ENCODE measurements at places on chromosomes 2 and 18.

DNA sequence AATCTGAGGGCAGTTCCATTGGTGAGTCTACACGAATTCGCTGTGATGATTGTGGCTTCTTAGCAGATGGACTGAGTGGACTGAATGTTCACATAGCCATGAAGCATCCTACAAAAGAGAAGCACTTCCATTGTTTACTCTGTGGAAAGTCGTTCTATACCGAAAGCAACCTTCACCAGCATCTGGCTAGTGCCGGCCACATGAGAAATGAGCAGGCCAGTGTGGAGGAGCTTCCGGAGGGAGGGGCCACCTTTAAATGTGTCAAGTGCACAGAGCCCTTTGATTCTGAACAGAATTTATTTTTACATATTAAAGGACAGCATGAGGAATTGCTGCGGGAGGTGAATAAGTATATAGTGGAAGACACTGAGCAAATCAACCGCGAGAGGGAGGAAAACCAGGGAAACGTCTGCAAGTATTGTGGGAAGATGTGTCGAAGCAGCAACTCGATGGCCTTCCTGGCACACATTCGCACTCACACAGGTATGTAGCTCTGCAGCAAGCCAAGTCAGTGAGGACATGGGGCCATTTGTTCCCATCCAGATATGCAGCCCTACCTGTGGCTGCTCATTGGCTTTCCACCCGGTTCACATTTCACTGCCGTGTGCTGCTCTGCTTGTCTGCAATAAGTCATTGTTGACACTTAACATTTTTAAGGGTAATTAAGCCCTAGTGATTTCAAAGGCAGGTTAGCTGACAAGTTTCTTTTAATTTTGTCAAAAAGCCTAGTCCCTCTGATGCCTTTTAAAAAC, 37.7 kb downstream of the ZNF407 start:
- no peak for DNase-seq

DNA sequence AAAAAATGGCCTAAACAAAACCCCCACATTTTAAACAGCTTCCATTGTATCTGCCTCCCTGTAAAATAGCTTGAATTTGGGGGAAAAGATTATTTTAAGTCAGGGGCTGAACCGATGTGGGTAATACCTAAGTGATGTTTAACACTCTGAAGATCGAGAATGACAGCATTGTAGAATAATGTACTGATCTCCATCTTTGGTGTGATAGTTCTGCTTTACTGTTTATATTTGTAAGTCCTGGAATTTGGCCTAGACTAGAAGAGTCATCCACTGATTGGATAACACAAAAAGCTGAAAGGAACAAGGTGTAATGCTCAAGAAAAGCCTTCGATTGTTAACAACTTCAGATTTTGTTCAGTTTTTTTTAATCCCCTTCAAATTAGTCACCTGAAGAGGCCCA, 53.8 kb upstream of the CCDC68 start:
- DNase-seq: no peak

DNA sequence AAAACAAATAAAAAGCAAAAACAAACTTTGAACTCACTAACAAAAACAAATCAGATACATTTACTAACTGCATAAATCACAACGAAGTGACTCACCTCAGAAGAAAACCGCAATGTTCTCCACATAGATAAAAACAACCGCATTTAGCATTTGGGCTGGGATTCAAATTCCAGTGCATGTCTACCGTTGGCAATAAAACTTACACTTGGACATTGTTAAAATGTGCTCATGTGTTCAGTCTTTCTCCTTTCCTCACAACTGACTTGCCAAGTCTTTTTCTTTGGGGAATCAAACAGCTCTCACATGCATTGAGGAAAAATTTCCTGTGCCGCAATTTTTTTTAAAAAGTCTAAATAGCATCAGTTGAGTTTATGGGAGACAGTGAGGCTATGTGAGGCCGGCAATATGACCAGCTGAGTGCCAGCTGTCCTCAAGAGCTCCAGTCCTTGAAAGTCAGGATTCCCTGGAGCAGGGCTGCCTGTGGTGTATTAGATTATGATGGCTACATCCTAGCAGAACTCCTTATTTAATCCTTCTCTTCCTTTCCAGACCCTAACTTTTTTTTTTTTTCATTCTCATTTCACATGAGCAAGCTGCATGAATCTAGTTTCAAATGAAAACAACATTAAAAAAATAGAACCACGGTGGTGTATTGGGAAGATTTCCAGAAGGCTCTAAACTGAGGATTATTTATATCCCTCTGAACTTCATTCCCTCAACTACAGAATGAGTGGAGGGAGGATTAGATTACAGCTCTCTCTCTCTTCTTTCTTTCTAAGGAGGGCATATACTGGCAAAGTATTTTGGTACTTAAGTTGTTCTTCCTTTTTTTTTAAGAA, 70.2 kb upstream of the MEIS1 start:
- DNase-seq: no peak

- DNase-seq: peak; percentile 71
Observed at GRCh38 chr2:42568401-42569115, at the start of gene MTA3. TSS of gene MTA3 (plus strand) at chr2:42568632. CDS start at chr2:42568746, 114 bp downstream.

DNA sequence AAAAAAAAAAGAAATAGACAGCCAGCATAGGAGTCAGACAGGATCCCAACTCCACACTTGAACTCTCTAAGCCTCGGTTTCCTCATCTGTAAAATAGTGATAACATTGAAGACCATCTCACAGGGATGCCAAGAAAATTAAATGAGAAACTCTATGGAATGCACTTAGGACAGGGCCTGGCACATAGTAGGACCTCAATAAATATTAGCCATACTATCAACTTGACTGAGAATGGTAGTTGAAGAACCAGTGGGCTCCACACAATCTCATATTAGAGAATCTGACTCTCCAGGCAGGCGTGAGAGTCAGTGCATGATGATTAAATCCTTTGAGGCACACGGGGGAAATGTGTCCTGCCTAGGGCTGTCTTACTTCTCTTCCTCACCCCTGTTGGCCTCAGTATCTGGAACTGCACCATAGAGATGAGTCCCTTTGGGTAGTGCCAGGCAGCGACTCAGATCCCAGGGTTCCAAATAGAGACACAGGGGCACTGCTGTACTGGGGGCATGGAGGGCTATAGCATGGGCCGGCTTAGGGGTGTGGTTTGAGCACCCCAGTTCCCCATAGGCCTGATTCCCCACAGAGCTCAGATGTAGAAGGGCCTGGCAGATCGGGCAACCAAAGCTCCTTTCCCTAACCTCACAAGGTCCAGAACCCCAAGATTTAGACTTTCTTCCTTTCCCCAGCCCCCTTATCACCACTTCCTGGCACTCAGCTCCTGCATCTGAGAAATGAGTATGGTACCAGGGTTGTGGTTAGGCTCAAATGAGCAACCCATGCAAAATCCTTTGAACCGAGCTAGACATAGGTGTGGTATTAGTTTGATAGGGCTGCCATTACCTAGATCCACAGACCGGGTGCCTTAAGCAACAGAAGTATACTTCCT, 51.3 kb upstream of the CAB39 start:
- peak; percentile 75 for DNase-seq

DNA sequence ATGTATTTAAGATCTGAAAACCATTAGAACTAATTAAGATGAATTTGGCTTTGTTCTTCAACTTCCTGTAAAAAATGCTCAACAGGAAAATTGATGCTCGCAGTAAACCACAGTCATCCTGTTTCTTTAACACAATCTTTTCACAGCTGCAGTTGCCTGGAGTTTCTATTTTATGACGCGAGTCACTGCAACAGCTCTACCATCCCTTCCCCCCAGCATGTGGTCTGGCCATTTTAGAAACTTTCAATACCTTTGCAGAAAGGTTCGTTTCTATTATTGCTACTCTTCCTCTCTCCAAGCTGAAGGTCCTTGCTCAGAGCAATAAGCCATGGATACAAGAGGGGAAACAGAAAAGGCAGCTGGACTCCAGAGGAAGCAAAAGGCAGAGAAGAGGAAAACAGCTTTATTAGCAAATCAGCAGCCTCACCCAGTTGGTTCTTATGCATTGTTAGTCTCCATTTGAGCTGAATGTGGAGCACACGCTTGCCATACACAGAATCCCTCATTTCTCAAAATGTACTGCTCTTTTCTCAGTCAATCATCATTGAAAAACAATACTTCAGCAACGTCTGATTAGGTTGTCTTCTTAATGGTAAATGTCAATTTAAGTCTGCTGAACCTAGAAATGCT, 3.9 kb downstream of the WIPF1 start:
- peak; percentile 79 for DNase-seq

GRCh38 chr18:76504749-76505148, 9.7 kb upstream of the ZNF516 start:
- DNase-seq: no peak
